Activated T-helper 1 cell treated with anti-CD3 and anti-CD28 coated beads, Interleukin-12 subunit alpha, Interleukin-12 subunit beta, Interleukin-2, Interleukin-4 antibody, amounts not matched to agents 30 ng/mL and 10 ng/mL and 1 ng/mL, durations not matched to agents 14 hours and 24 hours and 36 hours (primary cell): ENCODE measurements at places on chromosomes 6 and 20. TPM values are rescaled to one million over a fixed set of nuclear protein-coding genes. Genes with fewer than 3 reads are reported as not detected.

- DNase-seq = no peak
Measured at GRCh38 chr20:24991897-24992486, 559 bp downstream of the APMAP start.

The GHRH gene
- not detected in 2 replicates for total RNA-seq

The KIF6 gene
- total RNA-seq = 0.08 and 0.15 TPM in 2 replicates

DNA sequence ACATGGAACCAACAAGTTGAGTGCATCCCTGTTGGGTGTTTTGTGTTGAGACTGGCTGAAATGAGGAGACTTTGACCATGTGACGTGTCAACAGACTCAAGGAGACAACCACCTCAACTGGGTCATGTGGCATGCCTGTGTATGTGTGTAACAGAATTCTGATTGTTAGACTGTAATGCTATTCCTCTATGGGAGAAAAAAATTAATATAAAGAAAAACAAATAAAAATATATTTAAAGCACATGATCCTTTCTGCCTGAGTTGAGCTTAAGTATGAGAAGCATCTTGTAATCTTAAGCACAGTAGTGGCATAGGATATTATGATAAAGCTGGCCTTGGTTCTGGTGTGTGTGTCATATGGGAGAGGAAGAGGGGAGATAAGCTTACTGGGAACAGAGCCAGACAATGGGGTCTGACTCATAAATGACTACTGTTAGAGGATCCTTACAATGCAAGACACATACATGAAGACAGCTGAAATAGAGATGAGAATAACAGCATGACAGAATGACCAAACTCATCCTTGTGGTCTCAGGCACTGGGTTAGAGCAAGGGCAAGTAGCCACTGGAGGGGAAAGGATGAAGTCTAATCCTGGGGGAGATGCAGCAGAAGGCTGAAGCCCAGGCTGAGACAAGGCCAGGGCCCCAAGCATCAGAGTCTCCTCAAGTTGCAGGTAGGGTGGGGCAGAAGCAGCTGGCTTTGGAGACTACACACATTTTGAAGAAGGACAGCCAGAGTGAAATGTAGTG lies 9.2 kb downstream of the TP53INP2 start:
- no peak for DNase-seq

The BTNL2 gene
- total RNA-seq = not detected in 2 replicates

The CLPSL1 gene
- total RNA-seq = not detected in 2 replicates

DNA sequence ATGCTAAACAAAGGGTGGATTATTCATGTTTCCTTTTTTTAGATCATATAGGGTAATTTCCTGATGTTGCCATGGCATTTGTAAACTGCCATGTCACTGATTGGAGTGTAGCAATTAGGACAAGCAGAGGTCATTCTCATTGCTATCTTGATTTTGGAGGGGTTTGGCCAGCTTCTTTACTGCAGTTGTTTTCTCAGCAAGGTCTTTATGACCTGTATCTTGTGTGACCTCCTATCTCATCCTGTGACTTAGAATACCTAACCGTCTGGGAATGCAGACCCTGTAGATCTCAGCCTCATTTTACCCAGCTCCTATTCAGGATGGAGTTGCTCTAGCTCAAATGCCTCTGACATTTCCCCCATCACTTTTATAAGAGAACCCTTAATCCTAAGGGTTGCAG lies 53.6 kb downstream of the CDS2 start:
- DNase-seq = no peak

DNA sequence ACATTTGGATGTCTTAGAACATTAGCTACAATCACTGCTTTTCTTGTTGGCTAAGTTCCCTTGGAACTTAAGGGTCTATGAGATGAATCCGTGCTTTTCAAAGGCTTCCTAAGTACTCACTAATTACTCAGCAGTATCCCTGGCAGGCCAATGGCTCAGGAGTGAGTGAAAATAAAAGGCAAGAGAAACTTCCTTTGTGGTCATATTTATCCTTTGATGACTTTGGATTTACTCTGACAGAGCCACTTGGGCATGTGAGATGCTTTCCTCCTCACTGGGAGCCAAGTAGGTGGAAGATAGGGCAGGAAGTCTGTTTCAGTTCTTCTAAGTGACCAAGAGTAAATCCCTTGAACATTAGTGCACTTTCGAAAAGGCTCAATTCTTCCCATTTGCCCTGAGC lies 224.3 kb upstream of the FOXA2 start:
- no peak for DNase-seq

- no peak for DNase-seq
Measured at GRCh38 chr6:134937426-134937825, 12.5 kb downstream of the ALDH8A1 start.

DNA sequence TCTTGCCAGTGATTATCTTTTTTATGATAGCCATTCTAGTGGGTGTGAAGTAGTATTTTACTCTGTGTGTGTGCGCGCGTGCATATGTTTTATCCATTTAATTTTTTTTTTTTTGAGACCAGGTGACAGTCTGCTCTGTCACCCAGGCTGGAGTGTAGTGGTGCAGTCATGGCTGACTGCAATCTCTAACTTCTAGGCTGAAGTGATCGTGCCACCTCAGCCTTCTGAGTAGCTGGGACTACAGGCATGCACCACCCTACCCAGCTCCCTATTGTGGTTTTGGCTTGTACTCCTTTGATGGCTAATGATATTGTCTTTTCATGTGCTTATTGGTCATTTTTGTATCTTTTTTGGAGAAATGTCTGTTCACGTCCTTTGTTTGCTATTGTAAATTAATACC lies 33.3 kb downstream of the ITCH start:
- DNase-seq = no peak
